ENCODE measurements at places on chromosomes 16 and 17.

- DNase-seq, result no peak
These were observed 59.4 kb downstream of the NUP93 start for GRCh38 chr16:56789360-56789759.

DNA sequence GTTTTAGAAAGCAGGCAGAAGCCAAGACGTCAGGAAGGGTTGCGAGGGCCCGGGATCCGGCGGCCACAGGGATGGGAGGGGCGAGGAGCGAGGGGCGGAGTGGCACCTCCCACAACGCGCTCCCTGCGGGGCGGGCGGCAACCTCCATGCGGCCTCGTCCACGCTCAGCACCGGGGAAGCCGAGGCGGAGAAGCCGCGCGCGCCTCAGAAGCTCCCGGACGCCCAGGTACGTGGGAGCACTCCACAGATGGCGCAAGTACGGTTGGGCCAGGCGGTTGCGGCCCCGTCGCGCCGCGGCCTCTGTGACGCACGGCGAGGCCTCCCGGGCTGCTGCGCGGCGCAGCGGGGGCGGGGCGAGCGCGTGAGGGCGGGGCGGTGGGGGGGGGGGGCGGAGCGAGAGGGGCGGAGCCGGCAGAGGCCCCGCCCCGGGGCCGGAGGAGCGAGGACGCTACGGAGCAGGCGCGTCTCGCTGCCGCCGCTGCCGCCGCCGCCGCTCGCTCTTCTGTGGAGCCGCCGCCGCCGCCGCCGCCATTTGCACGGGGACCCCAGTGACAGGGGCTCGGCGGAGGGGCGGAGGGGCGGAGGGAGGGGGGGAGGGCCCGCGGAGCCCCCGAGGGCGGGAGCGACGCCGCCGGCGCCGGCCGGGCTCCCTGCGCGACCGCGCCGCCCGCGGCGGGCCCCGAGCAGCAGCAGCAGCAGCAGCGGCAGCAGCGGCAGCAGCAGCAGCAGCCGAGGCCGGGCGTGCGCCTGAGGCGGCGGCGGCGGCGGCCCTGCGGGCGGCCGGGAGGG lies at the start of gene TENT4B:
Gene TENT4B, plus strand, starts transcription at position 500 of the 789 bp plus-strand sequence. CDS start 316 bp downstream, outside the sequence.
- peak; percentile 98 for DNase-seq

- DNase-seq, result peak; percentile 42
These were observed 44.6 kb downstream of the UBN1 start for GRCh38 chr16:4891886-4892216.

DNA sequence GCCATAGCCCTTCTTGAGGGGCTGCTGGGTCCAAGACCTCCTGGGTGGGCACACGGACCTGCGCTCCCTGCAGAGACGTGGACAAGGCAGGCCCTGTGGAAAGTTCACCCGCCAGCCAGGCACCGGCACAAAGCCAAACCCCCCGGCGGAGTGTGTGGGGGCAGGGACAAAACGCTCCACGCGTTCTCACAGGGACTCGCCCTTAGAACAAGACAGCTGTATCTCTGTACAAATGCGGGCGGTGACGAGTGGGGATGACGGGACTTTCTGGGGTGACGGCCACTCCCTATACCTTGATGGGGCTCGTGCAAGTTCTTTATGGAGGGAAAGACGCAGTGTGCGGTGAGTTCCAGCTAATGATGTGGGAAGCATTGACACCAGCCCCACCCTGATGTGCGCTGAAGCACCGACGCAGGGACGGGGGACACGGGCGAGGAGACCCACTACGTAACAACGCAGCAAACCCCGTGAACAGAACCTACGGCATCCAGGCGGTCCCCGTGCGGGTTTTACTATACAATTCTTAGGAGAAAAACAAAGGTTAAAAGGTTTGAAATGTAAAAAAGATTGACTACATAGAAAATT lies 49.4 kb downstream of the LMF1 start:
- DNase-seq, result no peak

DNA sequence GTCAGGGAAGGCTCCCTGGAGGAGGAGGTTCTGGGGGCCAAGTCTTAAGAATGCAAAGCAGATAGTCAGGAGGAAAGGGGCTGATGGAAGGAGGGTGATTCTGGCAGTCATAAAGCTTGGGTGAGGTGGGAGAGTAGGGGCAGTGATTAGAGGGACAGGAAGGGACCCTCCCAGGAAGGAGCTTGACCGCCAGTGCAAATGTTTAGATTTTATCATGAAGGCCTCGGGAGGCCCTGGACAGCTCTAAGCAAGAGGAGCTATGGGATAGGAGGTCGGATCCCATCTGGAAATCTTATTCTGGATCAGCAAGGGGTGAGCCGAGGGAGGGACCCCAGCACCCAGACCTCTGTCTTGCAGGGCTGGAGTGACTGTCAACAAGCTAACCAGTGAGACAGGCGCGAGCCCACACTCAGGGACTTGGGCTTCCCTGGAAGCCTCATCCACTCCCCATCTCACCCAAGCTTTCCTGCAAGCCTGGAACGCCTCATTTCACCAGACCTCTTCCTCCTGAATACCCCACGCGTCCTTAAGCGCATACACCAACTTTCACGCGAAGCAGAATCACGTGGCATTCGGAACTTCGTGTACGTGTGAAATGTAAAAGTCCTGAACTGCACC lies 52.0 kb upstream of the CBX4 start:
- no peak for DNase-seq

GRCh38 chr17:45751466-45751865 lies 32.7 kb upstream of the CRHR1 start:
- no peak for DNase-seq

GRCh38 chr16:5193861-5194260 lies 96.3 kb upstream of the EEF2KMT start:
- no peak for DNase-seq

DNA sequence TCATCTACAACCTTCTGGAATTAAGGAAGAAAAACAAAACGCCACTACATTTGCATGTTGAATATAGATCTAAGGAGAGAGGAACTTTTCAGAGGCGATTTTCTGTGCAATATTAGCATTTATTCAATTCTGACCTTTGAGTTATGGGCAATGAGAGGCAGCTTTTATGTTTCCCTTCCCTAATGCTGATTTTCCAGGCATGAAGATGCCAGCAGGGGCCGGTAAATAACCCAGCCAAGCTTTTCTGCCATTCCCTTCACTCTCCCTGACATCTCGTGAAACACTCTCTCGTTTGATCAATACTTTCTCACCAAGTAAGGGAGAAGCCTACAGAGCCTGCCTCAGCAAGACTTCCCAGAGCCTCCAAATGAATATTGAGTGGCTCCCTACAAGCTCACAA lies 470.5 kb upstream of the GOT2 start:
- DNase-seq, result no peak

DNA sequence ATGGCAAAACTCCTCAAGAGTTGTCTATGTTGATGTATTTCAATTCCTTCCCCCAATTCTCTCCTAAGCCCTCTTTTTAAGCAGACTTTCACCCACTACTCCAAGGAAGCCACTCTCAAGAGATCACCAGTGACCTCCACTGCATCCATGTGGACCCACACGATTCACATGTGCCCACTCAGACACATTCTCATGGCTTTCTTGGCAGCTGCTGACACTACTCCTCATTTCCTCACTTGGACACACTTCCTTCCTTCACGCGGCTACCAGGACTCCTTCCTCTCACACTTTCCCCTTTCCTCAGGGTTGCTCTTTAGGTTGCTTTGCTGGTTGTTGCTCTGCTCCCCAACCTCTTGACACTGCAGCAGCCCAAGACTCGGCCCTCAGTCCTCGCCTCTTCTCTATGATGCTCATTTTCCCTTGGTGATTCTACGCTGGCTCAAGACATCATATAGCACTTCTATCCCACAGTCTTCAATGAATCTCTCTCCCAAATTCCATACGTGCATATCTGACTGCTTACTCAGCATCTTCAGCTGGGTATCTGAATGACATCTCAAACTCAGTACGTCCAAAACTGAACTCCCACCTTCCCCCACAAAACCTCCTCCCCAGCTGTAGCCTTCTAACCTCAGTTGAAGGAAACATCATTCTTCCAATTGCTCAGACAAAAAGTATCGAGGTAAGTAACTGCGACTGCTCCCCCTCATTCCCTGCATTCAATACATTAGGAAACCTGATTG lies 28.2 kb downstream of the HELZ start:
- no peak for DNase-seq

GRCh38 chr17:50209133-50209471 lies 7.7 kb upstream of the COL1A1 start:
- DNase-seq, result no peak

DNA sequence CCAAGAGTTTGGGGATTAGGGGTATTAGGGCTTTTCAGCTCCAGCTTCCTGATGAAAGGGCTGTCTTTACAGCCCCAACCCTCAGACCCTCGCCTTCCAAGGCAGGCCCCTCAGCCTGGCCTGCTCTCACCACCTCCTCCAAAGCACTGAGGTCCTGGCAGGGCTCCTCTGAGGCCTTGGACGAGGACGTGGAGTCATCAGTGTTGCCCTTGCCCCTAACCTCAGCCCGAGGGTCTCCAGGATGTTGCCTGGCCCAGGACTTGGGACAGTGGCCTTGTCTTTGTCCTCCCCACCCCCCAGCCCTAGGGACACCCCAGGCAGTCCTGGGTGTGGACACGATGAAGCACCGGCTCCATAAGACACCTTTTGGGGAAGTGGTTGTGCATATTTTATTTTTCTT lies 28.2 kb downstream of the B9D1 start:
- no peak for DNase-seq

DNA sequence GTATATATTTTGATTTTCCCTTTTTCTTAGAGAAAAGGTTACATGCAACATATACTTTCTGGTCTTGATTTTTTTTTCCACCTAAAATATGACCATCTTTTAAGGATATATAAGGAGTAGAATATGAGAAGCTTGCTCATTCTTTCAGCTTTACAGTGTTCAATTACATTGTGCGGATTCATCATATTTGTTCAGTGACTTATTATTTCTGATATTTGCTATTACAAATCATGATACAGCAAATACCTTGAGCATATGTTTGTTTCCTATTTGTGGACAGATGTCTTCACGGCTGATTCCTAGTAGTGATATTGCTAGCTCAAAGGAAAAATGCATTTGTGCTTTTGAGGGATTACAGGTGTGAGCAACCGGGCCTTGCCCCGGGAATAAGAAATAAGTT lies 18.1 kb downstream of the KATNIP start:
- DNase-seq, result no peak

DNA sequence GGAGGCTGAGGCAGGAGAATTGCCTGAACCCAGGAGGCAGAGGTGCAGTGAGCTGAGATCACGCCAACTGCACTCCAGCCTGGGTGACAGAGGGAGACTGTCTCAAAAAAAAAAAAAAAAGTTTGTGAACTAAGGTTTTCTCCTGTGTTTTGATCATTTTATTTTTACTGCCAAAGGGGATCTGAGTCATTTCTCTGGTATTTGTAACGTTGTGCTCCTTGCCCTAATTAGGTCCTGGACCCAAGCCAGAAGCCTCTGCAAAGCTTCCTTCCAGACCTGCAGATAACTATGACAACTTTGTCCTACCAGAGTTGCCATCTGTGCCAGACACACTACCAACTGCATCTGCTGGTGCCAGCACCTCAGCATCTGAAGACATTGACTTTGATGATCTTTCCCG lies 32.1 kb downstream of the IST1 start:
- DNase-seq, result no peak

DNA sequence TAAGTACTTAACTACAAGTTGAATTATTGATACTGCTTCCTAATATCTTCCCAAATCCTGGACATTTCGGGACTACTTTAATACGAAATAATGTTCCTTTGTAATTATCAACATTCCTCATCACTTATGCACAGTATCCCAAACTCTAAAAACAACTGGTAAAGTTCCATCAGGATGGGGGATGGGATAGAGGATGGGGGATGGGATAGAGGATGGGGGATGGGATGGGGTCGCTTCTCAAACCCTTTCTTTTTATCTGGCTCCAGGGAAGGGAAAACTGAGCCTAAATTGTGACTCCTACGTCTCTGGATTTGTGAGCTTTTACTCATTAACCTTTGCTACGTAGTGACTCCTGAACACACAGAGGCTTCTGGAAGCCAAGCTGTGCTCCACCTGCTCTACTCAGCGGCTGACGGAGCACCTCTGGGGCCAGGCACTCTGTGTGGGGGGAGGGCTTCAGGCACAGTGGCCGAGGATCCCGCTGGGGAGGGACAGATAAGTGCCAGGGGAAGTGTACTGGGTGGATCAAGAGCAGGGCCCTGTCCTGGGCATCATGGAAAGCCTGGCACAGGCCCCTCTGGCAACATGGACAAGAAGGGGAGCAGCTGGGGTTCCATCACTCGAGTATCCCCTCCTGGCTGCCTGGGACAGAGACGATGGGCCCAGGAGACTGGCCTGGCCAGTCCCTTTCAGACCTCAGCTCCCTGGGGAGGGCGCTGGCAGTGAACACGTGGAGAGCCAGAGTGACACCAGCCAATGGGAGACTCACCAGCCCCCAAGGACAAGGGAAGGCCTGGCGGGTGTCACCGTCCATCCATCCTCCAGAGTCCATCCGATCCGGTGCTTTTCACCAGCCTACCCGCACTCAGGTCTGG lies 56.2 kb downstream of the PGS1 start:
- no peak for DNase-seq

GRCh38 chr17:83008186-83008510 lies 71.3 kb upstream of the METRNL start:
- no peak for DNase-seq

DNA sequence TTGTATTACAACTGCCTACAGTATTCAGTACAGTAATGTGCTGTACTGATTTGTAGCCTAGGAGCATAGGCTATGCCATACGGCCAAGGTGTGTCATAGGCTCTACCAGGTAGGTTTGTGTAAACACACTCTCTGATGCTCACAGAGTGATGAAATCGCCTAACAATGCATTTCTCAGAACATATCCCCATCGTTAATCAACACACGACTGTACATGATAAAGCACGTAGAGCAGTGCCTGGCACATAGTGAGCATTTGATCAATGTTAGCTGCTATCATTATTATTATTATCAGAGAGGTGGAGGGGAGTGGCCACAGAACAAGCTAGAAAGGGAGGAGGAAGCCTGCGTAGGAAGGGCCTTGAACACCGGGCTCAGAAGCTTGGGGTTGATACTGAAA lies 81.1 kb upstream of the LHX1 start:
- DNase-seq, result no peak

Data from iPS-NIHi11 (cell line).